ENCODE measurements at places on chromosomes 7 and 10.

DNA sequence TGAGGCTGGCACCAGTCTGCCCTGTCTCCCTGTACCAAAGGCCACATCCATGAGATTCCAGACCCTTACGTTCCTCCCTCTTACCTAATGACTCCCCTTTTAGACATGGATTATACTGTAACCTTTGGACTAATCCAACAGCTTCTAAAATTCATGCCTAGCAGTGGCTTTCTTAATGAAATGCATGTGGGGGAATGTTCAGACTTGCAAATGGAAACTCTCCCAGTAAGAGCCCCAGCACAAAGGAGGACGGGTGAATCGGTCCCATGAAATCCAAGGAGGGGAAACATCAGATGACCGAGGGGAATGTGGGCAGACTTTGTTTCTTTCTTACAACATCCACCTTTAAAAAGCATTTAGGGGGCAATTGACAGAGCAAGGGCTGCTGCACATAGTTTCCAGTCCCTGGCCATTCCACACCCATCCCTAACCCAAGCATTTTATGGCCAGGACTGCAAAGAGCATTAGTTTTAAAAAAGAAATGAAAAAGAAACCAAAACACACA, 71.5 kb downstream of the COL13A1 start:
- DNase-seq: no peak

DNA sequence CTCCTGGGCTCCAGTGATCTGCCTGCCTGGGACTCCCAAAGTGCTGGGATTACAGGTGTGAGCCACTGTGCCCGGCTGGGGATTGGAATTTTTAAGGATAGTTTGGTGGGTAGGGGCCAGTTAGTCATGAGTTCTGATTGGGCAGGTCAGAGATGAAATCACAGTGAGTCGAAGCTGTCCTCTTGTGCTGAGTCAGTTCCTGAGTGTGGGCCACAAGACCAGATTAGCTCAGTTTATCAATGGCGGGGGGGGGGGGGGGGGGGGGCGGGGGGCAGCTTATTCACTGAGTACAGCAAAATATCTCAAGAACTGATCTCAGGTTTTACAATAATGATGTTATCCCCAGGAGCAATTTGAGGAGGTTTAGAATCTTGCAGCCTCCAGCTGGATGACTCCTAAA, 11.6 kb upstream of the ERCC6 start:
- DNase-seq: no peak

DNA sequence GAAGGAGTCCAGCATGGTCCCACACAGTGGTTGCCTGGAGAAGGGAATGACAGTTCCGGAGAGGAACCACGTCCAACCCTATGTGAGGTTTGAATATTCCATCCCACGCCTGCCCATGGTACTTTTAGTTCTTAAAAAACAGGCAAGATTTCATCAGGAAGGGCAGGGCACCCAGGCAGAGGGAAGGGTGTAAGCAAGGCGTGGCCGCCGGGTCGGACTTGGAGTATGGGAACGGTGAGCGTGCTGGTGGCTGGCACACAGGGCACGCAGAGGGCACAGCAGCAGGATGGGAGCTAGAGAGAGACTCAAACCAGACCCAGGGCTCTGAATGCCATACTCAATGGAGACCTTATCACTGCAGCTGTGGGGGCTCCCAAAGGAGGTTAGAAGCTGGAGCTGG, 34.3 kb downstream of the FAM53B start:
- DNase-seq: no peak

DNA sequence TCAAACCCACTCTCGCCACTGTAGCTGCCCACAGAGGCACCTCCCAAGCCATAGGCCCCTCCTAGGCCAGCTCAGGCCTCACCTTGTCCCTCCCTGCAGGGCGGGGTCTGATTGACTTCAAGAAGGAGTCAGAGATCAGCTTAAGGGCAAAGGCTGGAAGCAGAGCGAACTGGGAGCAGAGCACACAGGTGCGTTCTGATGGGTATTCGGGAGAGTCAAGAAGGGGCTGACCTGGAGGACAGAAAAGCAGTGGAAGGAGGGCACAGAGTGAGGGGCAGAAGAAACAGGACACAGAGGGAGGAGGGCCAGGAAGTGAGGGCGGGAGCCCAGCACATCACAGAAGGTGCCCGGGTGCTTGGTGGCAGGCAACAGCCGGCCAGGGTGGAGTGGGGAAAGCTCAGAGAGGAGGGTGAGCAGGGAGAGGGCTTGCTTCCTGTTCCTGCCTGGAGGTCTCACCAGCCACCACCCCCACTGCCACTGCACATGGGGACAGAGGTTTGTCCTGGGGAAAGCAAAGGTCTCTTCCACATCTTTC, at the start of gene AOC1:
Gene AOC1, plus strand, starts transcription at position 147 of the 535 bp plus-strand sequence. CDS start 3,954 bp downstream, outside the sequence.
- DNase-seq: no peak

DNA sequence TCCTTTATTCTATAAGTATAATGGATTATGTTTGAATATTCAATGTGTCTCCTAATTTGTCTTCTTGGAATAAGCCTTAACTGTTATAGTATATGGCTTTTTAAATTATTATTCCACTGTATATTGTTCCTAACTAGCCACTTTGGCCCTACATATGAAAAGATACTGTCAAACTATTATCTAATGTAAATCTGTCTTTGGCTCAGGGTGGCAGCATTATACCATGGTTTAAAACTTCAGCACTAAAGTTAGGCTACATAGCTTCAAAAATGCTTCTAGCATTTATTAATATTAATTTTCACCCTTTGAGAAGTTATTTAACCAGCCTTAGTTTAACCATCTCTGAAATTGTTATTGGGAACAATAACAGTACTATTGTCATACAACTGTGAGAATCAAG, 543.1 kb upstream of the MBL2 start:
- DNase-seq: no peak

GRCh38 chr7:24781106-24781505, 23.8 kb upstream of the GSDME start:
- no peak for DNase-seq

DNA sequence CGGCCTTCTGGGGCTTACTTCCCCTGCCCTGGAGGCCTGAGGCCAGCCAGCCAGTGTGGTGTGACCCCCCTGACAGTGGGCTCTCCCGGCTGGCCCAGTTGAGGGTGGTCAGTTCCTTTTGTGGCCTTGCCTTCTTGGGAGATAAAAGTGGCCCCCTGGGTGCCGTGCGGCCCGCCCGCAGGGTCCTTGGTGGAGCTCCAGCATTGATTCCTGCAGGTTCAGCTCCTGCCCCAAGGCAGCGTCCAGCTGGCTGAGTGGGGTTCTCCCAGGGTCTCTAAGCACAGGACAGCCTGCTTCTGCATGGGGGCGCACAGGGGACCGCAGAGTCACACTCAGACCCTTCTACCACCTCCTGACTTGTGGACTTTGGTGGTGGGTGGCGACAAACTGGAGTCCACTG, 62.1 kb downstream of the CUX1 start:
- DNase-seq: no peak

DNA sequence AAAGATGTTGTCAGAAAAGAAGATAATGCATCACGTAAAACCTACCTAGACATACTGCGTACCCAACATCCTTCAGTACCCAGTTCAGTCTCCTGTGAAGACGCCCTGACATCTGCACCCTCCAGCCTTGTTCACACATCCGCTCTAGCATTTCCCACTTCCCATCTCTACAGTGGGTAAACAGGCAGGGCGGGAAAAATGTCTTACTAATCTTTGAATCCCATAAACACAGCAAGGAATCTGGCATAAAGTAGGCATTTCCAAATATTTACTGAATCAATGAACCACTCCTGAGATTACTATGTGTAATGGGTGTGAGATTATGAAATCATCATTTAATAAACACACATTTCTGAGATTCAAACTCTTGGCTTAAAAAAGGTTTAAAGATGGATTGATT, 132.8 kb downstream of the GLI3 start:
- no peak for DNase-seq

- no peak for DNase-seq
These were observed 198.3 kb downstream of the PLXNA4 start for GRCh38 chr7:132377703-132378584.

DNA sequence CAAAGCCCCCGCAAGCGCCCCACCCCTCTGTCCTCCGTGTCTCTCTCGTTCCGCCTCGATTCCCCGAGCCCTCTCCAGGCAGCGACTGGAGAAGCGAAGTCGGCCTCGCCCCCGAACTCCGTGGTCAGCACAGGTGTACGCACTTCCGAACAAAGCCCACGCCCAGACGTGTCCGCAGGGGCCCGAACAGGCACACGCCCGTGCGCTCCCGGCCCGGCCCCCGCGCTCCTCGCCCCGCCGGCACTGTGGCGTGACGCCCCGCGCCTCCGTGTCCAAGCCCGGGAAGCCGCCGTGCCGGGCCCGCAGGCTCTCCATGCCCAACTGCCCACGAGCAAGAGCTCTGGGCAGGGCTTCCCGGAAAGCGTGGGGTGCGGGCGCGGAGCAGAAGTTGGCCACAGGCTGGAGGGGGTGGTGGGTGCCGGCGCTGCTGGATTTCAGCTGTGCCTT, 662 bp downstream of the NRCAM start:
- DNase-seq: no peak

GRCh38 chr7:138886501-138886917, 88.5 kb upstream of the ATP6V0A4 start:
- DNase-seq: no peak

DNA sequence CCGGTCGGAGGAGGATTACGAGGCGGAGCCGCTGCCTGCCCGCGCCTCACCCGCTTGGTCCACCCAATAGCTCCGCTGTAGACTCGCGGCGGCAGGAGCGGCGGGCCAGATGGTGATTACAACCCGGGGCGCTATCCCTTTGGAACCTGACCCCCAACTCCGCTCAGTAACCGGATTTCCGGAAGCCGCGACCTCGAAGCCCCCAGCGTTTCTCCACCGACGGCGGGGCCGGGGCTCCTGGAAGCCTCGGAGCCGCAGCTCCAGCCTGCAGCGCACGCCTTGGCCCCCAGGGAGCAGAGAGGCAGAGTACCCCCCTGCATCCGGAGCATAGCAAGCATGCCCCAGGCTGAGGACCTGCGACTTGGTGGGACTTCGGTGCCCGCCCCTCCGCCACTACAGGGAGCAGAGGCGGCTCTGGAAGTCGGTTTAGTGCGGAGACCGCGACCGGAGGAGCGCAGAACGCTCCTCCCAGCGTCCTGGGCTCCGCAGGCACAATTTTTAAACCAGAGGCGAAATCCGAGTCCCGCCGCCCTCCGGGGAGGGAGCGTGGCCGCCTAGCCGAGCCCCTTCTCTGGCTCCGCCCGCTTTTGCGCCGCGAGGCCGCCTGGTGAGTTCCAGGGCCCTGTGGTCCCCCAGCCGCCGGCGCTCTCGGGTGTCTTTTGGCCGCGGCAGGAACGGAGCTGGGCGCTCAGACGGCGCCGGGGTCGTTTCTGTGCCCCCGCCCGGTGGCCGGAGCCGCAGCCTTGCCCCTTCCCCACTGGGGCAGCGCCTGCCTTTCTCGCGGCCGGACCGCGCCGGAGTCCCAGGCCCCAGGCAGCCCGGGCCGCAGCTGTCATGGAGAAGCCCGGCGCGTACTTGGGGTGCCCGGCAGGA, 28.2 kb upstream of the BMS1 start:
- no peak for DNase-seq

DNA sequence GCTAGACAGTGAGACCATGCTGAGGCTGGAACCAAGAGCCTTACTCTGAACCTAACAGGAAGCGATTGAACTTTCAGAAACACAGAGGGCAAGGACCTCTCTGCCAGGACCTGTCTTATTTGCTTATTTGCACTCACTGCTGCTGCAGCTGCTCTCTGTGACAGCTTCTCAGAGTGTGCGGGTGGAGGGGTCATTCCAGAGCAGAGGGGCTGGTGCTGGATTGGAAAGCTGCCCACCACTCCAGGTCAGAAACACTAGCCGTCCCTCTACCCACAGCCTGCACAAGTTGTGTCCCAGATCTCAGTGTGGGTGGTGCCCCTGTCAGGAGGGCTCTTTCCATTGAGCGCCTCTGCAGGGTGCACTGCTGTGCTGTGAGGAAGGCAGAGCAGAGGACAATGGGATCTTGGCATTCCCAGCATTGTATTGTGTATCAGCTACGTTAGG, 126.2 kb downstream of the CCNY start:
- DNase-seq: no peak

- DNase-seq: no peak
These were observed 645.7 kb downstream of the PHTF2 start for GRCh38 chr7:78444267-78444666.

DNA sequence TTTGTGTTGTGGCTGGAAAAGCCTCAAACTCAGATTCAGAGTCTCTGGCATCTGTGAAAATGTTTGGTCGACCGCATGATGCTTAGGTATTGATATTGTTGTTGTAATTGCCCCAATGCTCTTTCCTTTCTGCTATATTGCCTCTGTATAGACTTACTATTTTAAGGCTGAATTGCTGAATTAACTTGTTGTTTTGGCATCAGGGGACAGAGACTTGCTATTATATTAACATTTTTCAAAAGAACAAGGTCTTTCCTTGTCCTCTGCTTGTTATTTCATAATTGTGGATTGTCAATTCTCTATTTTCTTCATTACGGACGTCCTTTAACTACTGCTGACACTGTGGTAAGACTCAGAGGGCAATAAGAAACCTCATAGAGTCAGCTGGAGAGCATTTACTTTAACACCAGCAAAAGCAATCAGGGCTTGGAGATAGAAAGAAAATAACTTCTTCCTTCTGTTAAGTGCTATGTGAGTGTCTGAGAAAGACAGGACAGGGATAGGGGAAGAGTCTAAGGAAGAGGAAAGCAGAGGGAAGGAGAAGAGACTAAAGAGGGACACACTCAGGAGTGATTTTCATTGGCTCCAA, 17.6 kb downstream of the CPED1 start:
- no peak for DNase-seq

- DNase-seq: no peak
These were observed 17.3 kb downstream of the WDFY4 start for GRCh38 chr10:48701941-48702340.

- DNase-seq: no peak
These were observed 18.7 kb downstream of the PKD2L1 start for GRCh38 chr10:100311298-100311697.

- DNase-seq: peak; percentile 74
These were observed 2.5 kb downstream of the HSPB1 start for GRCh38 chr7:76304888-76305375.

DNA sequence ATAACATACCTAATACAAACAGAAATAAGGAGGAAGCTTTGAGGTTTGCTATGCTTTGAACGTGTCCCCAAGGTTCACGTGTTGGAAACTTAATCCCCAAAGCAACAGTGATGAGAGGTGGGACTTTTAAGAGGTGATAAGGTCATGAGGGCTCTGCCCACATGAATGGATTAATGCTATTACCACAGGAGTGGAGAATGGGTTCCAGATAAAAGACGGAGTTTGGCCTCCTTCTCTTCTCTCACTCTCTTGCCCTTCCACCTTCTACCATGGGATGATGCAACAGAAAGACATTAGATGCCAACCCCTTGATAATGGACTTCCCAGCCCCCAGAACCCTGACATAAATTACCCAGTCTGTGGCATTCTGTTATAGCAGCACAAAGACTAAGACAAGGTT, 9.6 kb downstream of the ITGB1 start:
- no peak for DNase-seq

GRCh38 chr7:24764972-24765744, 7.9 kb upstream of the GSDME start:
- DNase-seq: no peak

GRCh38 chr7:5758753-5759335, 22.6 kb downstream of the RNF216 start:
- no peak for DNase-seq

Measured in uterus (tissue), 4 donors.